ENCODE measurements at places on chromosomes 3 and 15.
A peak's percentile ranks its signal among the peaks of the same experiment; 100 is the strongest.

DNA sequence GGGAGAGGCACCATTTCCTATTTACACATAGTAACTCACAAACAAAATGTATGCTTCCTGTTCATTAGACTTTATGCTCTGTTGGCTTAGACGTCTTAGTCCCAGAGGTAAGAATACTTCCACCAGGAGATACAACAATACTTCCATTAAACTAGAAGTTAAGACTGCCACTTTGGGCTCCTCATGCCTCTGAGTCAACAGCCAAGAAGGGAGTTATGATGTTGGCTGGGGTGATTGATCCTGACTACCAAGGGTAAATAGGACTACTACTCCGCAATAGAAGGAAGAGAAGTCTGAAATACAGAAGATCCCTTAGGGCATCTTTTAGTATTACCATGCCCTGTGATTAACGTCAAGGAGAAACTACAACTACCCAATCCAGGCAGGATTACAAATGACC is 43.5 kb upstream of the ABI3BP start:
- no peak for DNase-seq

- DNase-seq: no peak
Observed at GRCh38 chr3:170132335-170132734, 49.2 kb downstream of the PHC3 start.

- DNase-seq: no peak
Observed at GRCh38 chr3:65449841-65450428, 588.8 kb downstream of the MAGI1 start.

GRCh38 chr3:16884748-16885592 is at the start of gene PLCL2:
Gene PLCL2 (plus strand): TSS chr3:16884955. CDS start chr3:16885040, 85 bp downstream.
- DNase-seq: peak; percentile 73

DNA sequence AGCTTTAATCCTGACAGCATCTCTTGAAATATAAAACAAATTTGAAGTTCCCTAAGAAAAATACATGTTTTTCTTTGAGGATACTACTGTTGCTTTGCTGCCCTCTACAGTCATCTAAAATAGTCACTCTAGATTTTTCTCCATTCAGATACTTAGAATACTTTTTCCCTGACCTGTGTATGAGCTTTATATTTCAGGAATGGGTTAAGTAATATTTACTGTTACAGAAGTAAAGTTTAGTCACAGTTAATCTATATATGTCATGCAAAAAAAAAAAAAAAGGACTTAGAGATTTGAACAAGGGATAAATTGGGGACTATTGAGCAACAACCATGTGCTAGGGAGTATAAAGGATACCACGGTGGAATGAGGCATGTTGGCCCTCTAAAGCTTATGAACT is 8.8 kb downstream of the NECTIN3 start:
- DNase-seq: no peak

DNA sequence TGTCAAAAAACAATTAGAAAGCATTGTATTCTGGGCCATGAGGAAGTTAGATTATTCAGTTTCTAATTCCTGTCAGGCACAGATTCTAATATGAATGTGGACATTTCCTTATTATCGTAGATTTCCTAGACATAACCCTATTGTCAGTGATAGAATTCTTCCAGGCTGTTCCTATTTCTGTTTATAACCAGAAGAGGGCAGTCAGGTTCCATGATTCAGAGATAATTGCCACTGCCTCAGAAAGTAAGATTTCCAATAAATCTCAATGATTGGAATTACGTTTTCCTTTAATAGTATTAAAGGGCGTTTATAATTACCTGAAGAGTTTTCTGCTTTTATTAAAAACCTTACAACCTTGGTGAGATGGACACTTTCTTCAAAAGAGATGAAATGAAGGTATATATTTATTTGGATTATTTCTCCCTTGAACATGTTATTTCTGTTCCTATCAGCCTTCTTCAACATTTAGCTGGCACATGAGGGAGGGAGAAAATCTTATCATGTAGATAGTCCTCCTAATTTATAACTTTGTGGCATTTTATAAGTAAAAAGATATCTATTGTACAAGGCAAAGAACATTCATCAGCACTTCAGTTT is 439.2 kb downstream of the MCTP2 start:
- no peak for DNase-seq

DNA sequence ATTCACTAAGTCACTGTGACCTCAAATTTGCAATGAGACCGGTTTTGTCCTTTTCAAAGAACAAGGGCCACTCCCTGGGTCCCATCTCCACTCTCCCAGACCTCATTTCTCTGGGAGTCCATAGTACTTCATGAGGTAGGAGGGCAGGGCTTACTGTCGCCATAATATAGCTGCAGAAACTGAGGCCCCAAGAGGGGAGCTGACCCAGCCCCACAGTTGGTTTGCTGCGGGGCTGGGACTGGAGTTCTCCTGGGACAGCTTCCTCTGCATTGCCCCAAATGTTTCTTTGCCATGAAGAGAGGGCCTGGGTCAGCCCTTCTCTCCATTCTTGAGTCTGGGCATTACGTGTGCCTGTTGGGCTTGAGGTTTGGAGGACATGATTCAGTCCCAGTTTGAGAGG is 60.1 kb downstream of the ITGA11 start:
- DNase-seq: no peak

GRCh38 chr3:194089357-194090177 is 46.4 kb upstream of the HES1 start:
- DNase-seq: no peak

DNA sequence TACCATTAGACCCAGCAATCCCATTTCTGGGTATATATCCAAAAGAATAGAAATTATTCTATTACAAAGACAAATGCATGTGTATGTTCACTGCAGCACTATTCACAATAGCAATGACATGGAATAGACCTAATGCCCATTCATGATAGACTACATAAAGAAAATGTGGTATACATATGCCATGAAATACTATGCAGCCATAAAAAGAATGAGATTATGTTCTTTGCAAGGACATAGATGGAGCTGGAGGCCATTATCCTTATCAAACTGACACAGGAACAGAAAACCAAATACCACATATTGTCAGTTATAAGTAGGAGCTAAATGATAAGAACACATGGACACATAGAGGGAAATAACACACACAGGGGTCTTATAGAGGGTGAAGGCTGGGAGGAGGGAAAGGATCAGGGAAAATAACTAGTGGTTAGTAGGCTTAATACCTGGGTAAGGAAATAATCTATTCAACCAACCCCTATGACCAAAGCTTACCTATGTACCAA is 366.8 kb downstream of the EDEM1 start:
- DNase-seq: no peak

DNA sequence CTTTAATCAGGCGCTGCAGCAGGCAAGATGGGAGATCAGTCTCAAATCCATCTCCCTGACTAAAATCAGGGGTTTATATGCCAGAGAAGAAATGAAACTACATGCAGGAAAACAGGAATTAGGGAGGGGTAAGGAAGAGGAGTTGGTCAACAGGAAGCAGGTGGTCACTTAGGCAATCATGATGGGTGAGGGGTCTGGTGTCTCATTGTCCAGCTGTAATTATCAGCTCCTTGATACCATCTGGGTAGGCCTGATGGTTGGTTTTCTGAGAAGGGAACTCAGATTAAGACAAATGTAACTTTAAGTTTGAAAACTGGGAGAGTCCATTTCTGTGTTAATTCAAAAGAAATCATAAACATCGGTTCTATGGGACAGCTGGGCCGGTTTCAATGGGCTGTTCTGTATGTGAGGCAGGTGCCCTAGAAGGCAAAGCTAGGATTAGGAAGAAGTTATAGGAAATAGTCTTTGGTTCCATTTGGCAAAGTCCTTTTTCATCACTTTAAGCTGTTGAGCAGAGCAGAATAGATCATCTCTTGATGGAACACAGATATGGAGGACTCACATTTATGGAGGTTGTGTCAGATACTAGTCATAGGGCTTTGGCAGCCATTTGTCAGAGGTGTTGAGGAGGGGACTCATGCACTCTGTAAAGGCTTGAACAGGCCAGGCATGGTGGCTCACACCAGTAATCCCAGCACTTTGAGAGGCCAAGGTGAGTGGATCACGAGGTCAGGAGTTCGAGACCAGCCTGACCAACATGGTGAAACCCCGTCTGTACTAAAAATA is 149.4 kb downstream of the VGLL4 start:
- no peak for DNase-seq

DNA sequence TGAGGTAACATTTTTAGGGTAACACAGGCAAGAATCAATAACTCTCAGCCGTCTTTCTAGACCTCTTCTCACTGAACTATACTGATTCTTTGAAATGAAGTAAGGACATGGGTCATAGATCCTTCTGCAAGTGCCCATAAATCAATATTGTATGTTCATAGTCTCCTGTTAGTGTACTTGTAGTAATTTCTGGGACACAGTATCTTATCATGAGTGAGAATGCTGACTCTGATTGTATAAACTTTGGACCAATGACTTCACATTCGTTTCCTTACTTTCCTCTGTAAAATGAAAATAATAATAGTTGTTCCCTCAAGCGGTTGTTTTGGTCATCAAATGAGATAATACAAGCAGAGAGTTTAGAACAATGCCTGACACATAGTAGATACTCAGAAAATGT is 777.1 kb upstream of the GOLIM4 start:
- no peak for DNase-seq

GRCh38 chr3:88307666-88308065 is 157.9 kb downstream of the C3orf38 start:
- DNase-seq: no peak
